ENCODE measurements at places on chromosomes 12 and 14.

DNA sequence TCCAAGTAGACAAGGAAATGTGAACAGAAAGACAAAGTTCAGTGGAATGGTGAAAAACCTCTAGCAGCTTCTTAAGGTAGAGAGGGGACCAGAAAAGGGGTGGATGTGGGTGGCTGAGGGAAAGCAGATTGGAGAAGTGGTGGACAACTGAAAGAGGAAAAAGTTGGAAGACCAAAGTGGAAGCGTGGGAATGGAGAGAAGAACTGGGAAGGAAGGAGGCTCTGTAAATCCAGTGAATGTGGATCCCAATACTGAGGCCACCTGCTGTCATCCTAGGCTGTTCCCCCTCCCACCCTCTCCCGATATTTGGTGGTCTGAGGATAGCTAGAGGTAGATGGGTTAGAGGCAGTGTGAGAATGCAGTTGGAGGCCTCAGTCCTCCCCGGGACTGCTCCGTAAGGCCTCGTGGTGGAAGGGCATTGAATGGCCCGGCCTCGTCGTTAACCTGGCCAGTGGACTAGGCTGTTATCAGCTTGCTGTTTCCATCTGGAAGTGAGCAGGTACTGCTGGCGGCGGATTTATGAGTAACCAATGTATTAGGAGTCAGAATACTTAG, 822 bp upstream of the POU6F1 start:
- DNase-seq: no peak

GRCh38 chr12:53677800-53678148, 1.9 kb upstream of the ATP5MC2 start:
- DNase-seq: no peak

- no peak for DNase-seq
Measured at GRCh38 chr12:81359736-81360135, 281.9 kb downstream of the ACSS3 start.

GRCh38 chr14:51691176-51691575, 39.5 kb downstream of the FRMD6 start:
- no peak for DNase-seq

- DNase-seq: peak; percentile 32
Measured at GRCh38 chr14:95774265-95775160, 60.6 kb upstream of the TCL1A start.

- DNase-seq: no peak
Measured at GRCh38 chr12:1876086-1876485, 42.4 kb downstream of the CACNA2D4 start.

GRCh38 chr12:19382111-19382526, 57.2 kb upstream of the AEBP2 start:
- DNase-seq: peak; percentile 56

DNA sequence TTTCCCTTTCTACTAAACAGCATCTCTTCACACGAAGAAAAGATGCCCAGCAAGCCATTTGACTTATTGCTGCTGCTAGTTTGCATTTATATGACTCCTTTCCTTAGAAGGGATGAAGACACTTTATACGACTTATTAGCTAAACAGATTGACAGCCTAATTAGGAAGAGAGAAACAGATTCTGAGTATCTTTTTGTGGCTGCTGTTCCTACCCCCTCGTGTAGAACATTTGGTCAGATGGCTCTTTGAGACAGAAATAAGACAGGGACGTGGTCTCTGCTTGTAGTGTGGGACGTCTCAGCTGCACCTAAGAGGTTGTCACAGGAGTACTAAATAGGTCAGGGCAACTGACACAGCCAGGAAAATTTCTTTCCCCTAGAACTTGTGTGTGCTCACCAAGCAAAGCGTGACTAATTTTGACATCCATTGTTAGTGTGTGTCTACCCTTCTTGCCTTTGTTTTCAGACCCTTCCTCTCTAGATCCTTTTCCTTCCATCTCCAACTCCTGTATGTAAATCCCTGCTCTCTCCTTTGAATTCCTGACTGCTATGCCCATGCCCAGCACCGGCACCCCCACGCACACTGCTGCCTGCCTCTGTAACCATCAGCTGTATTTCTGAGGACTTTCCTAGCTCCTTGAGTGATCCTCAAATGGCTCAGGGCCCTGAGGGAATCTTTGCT, 83.2 kb downstream of the DAD1 start:
- DNase-seq: no peak

GRCh38 chr14:89797148-89797547, 157.4 kb downstream of the EFCAB11 start:
- DNase-seq: no peak

GRCh38 chr12:66296176-66296683, 6.1 kb upstream of the HELB start:
- DNase-seq: no peak

- DNase-seq: no peak
Measured at GRCh38 chr12:24742378-24742777, 206.5 kb downstream of the BCAT1 start.

- no peak for DNase-seq
Measured at GRCh38 chr14:63672417-63673180, 30.9 kb upstream of the WDR89 start.

DNA sequence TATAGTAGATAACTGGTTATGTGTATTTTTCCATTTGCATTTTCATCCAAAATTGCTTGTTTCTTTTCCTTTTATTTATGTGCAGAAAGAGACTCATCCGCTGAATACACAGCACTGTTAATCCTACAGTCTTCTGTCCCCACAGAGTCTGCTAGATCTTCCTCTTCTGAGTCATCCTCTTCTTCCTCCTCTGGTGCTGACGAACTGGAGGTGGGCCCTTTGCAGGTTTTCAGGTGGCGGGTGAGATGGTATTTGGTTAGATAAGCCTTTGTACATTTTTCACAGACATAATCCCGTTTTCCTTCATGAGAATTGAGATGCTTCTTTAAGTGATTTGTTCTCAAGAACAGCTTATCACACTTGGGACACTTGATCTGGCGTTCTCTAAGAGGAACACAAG, 26.8 kb downstream of the PRDM4 start:
- no peak for DNase-seq

GRCh38 chr14:91371990-91372375, 45.6 kb downstream of the CCDC88C start:
- DNase-seq: no peak

DNA sequence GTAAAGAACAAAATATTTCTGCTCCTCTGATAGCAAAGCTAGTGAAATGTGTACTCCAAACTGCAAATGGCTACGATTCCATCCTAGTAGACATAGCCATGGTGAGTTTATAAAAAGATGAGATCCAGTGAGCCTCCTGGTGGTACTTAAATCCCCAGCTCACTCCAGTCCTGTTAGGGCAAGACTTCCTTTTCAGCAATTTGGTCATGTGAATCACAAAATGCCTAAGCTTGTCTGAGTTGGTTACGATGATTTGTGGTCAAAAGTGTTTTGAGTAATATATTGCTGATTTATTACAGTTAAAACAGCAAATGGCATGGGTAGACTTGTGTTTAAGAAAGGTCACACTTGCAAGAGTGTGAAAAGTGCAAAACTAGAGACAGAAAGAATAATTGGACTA, 102.7 kb upstream of the NAV3 start:
- DNase-seq: no peak

GRCh38 chr12:94169495-94169894, 21.1 kb downstream of the PLXNC1 start:
- DNase-seq: no peak

DNA sequence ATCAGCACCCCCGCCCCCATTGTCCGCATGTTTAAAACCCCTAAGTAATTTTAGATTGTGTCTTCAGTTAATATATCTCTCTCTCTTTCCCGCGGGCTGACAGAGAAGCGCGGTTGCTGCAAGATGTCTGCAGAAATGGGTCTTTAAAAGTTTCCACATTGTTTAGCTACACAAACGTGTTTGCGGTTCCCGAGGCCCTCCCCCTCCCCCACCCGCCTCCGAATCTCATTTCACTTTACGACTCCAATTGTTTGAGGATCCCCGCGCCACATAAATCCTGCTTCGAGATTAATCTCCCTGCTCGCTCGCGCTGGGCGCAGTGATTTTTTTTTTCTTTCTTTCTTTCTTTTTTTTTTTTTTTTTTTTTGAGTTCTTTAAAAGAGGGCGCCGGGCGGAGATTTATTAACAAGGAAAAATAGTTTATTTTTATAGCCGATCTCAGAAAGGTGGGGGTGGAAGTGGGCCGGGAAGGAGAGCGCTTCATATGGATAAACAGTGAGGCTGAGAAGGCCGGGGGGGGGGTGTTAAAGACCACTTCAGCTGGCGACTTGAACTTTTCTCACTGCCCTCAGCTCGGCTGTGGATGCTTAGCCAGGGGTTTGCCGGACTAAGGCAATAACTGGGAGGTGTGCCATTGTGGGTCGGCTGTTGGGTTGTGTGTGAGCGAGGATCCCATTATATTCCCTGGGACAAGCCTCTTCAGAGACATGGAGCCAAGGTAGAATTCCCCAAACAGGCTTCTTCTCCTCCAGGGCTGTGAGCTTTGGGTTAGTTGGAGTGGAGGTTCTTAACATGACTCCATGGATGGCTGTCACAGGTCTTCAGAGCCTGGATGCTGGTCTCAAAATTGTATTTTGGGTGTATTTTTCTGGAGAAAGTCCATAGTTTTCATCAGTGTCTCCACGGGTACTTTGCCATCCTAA, 39.7 kb upstream of the TBX5 start:
- no peak for DNase-seq

DNA sequence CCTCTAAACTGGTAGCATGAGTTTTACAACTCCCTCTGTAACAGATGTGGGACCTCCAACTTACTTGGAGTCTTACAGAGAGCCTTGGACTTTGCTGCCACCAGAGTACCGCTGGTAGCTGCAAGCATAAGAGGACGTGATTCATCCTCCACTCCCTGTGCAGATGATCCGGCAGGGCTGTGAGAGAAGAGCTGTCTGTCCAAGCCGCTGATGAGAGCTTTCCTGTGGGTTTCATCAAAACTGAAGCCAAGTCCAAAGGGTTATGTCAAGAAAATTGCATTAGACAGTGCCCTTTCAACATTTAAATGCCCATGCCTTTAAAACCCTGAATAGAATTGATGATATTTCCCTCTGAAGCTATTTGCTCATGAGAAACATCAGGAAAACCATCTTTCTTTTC, 85.8 kb downstream of the LLPH start:
- DNase-seq: no peak

DNA sequence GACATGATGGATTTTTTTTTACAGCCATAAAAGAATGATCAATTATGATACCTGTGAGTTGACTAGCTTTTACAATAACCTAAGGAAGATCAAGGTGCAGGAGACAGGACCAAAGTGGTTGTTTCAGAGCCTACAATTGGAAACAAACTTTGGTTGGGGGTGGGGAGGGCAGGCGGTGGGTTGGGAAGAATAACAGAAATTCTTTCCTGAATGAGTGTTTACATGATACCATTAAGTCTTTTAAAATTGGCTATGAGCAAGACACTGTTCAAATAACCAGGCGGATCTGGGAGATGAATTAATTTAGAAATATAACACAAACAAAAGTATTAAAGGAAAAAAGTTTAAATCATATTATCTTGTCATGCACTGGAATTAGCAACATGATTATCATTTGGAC, 7.2 kb downstream of the NFYB start:
- no peak for DNase-seq

- DNase-seq: no peak
Measured at GRCh38 chr12:131635491-131636122, 75.3 kb upstream of the SFSWAP start.

DNA sequence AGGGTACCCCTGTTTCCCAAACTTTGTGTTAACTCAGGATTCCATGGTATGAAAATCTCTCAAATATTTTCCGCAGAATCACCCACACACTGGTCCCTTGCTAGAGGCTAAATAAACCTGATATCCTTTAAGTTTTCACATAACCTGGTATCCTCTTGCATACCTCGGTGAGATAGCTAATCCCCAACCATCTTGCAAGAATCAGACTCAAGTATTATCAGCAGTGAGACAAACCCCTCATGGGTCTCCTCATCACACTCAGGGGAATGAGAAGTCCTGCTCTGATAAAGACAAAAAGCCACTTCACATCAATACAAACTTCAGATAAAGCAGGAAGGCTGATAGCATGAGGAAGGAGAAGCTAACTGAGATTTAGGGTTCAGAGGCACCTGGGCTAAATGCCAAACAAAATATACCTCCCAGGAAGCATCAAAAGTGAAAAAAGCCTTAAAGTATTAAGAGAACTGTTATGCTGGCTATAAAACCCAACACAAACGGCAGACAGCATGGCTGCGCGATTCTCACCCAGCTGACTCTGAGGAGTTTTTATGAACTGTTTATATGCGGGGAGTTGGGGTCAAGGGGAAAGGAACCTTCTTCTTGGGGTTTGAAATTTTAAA, 96.5 kb downstream of the FOXN3 start:
- no peak for DNase-seq

- peak; percentile 79 for DNase-seq
Measured at GRCh38 chr14:94612174-94612573, at the start of gene SERPINA3. Gene SERPINA3 (plus strand): TSS chr14:94612391. CDS start chr14:94614442, 2,051 bp downstream.

- DNase-seq: no peak
Measured at GRCh38 chr12:111444314-111444924, 38.7 kb downstream of the SH2B3 start.

DNA sequence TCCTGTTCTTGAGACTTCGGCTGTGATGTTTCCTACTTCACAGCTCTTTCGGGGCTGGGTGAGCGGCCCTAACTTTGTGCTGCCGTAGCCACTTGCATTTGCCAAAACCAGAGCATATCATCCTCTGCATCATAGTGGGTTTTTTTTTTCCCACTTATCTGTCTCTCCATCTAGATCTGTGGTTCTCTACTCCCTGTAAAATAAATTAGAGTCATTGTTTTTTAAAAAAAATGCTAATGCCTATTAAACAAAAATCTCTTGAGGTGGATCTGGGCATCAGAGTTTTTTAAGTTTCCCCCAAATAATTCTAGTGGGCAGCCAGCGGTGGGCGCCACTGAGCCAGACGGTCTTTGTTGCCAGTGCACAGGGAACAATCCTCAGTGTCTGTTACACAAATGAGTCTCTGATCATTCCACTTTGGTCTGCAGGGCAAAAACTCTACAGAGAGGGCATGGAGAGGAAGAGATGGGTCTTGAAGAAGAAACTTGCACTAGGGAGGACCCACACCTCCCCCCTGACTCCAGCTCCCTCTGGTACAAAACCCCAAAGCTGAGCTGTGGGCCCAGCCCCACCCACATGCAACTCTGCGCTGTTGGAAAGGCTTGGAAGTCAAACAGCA, 62.4 kb upstream of the BCL2L14 start:
- no peak for DNase-seq

- DNase-seq: peak; percentile 76
Measured at GRCh38 chr12:123602651-123603195, 824 bp downstream of the DDX55 start.

DNA sequence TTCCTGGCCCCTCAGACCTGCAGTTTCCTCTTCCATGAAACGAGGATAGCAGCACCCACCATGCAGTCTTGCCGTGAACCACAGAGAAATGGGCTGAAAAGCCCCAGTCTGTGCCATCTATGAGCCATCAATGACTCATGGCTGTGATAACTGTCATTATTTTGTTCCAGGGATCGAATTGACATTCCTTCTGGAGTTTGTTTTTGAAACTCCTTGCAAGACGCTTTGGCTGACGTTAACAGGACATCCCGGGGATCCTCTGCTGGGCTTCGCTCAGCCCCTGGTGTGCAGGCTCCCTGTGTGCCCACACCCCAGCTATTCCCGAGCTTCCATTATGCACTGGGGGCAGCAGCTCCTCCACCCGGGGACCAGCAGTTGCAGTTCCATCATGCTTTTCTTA, 33.8 kb downstream of the MMAB start:
- no peak for DNase-seq

GRCh38 chr14:25484906-25485305, 435.0 kb upstream of the STXBP6 start:
- DNase-seq: no peak

- no peak for DNase-seq
Measured at GRCh38 chr12:128259556-128260070, 7.4 kb upstream of the TMEM132C start.
